ENCODE measurements at places on chromosomes 5 and 9.

DNA sequence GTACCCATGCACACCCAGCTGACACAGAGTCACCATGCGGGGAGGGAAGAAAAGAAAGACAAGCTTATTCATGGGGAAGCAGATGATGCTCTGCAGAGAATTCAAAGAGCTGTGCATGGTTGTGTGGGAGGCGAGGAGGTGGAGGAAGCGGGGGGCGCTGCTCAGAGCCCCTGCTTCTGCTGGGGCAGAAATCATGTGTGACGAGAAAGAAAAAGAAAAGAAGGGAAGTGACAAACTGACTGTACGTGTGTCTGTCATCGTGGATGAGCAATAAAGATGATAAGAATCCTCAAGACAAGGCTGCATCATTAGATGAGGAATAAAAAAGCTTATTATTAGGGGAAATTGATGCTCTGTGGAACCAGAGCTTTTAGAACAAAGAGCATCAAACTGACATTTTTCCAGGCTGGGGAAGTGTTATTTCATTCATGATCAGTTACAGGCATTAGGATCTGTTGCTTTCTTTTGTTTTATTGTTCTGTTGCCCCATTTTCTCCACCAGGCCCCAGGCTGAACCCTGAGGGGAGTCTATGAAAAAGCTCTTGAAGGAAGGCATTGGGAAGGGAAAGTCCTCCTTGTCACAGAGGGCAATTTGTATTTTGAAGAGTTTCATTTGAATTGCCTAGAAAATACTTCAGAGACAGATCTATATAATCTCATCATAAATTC, 20.3 kb upstream of the SH3RF2 start:
- H3K27ac ChIP-seq: no peak overlapping the region
- DNase-seq: no peak
- no peaks in the 10 kb centered on the region for H3K4me1 ChIP-seq
- no peak overlapping the region for H3K4me3 ChIP-seq

DNA sequence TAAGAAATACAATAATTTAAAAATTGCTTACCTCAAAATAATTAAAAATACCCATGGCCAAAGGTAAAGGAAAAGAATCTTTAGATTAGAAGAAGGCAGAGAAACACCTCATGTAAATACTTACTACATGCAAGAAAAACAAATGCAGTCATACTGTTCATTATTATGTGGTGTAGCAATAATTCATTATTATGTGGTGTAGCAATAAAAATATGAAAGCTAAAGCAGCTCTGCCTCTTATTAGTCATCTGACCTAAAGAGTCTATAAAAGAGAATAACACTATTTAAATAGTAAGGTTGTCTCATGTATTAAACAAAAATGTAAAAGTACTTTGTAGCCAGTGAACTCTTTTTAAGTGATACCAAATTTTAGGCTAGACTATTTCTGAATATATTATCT, 6.6 kb downstream of the DTWD2 start:
- DNase-seq: no peak
- H3K27me3 ChIP-seq: no peaks in the 10 kb centered on the region
- H3K4me1 ChIP-seq: no peaks in the 10 kb centered on the region
- no peak overlapping the region for H3K27ac ChIP-seq

GRCh38 chr5:119597728-119598298, 31.5 kb upstream of the FAM170A start:
- no peak overlapping the region for H3K27ac ChIP-seq
- DNase-seq: no peak

DNA sequence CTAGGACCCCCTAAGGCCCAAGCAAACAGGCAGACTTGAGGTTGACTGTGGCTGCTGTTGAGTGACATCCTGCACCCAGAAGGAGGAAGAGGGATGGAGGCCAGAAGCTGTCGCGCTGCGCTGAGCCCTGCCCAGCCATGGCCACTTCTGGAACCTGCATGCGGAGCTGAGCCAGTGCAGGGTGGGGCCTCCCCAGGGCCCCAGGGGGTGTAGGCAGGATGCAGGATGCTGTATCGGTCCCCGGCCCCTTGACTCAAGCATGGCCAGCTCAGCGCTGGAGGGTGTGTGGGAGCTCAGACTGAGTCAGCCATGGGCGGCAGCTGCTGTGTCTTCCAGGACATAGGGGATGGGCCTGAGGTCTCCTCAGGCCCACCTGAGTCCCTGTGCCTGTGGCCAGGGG, 26.9 kb downstream of the GLT6D1 start:
- H3K36me3 ChIP-seq: no peaks in the 10 kb centered on the region
- H3K4me1 ChIP-seq: no peaks in the 10 kb centered on the region
- no peak overlapping the region for H3K27ac ChIP-seq
- no peak overlapping the region for H3K4me3 ChIP-seq
- DNase-seq: no peak

DNA sequence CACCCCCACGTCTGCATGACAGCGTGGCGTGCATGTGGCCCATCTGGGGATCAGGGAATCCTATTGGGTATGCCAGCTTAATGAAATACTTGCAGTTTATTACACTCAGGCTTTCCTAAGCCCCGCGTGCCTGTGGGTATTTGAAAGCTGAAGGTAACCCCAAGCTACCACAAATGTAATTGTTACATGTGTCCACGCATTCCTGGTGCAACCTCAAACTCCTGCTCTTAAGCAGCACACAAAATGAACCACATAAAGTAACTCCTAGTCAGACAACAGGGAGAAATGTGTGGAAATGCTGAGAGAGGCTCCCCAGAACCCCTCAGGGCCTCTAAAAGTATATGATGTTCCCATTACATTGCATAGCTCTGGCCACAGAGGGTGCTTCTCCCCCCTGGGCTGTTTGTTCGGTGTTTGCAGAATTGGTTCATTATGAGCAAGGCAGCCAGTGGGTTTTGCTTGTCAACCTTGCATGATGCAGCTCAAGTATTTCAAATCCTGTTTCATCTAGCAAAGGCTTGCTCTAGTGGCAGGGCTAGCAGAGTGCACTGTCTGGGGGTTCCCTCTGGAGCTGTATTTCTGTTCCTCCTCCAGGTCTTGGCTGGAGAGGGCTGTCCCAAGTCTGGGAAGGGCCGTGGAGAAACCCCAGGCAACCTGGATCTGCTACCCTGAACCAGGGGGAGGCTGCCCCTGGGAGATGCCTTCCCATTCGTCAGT, 1.8 kb upstream of the DCANP1 start:
- H3K4me1 ChIP-seq: no peaks in the 10 kb centered on the region
- H3K27ac ChIP-seq: no peak overlapping the region

DNA sequence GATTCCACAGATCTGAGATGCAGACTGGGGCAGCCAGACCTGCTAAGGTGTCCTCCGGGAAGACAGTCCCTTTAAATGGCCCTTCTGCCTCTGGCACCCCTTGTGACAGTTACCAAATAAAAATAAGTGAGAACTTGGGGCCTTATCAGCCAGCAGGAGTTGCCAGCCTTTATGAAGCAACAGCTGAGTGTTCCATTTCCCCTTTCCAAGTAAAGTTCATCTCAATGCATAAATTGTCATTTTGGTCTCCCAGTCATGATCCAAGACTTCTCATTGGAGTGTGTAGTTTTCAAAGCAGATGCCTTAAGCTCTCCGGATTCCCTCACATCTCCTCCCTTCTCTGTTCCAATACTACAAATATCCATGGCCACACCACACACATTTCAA, 4.1 kb downstream of the PTCH1 start:
- H3K27me3 ChIP-seq: no peaks in the 10 kb centered on the region
- no peak overlapping the region for H3K27ac ChIP-seq
- DNase-seq: no peak
- H3K36me3 ChIP-seq: no peaks in the 10 kb centered on the region
- peaks cover 18% of the 10 kb centered on the region for H3K4me1 ChIP-seq
- no peak overlapping the region for H3K4me3 ChIP-seq

GRCh38 chr5:68382640-68383039, 167.1 kb downstream of the PIK3R1 start:
- no peaks in the 10 kb centered on the region for H3K36me3 ChIP-seq
- DNase-seq: no peak
- H3K27me3 ChIP-seq: no peaks in the 10 kb centered on the region
- H3K27ac ChIP-seq: no peak overlapping the region
- no peak overlapping the region for H3K4me3 ChIP-seq

DNA sequence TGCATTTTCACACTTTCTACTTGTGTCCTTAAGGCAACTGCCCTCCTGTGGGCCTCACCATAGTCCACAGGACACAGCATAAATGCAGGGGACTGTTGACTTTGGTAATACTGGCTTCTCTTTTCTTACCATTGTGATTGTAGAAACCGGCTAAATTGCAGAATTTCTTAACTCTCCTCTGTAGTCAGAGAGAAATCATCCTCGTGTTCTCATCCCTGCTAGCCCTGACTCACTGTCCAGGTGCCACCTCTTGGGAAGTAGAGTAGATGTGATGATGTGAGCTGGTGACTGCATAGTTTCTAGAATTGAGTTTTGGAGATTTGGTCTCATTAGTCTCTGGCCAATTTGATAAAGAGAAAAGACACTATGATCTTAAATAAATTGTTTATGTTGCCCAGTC, 5.5 kb downstream of the PHF24 start:
- no peak overlapping the region for H3K4me3 ChIP-seq
- no peak for DNase-seq
- no peaks in the 10 kb centered on the region for H3K4me1 ChIP-seq

- no peak overlapping the region for H3K27ac ChIP-seq
- H3K4me3 ChIP-seq: no peak overlapping the region
- H3K27me3 ChIP-seq: no peaks in the 10 kb centered on the region
- DNase-seq: no peak
These were observed 116.0 kb downstream of the AUH start for GRCh38 chr9:91245431-91246313.

- peak overlapping the region; percentile 59 for H3K27ac ChIP-seq
- H3K4me3 ChIP-seq: no peak overlapping the region
- DNase-seq: peak; percentile 82
- peaks cover 11% of the 10 kb centered on the region for H3K4me1 ChIP-seq
- H3K36me3 ChIP-seq: no peaks in the 10 kb centered on the region
These were observed 122.5 kb downstream of the COL23A1 start for GRCh38 chr5:178467568-178468195.

DNA sequence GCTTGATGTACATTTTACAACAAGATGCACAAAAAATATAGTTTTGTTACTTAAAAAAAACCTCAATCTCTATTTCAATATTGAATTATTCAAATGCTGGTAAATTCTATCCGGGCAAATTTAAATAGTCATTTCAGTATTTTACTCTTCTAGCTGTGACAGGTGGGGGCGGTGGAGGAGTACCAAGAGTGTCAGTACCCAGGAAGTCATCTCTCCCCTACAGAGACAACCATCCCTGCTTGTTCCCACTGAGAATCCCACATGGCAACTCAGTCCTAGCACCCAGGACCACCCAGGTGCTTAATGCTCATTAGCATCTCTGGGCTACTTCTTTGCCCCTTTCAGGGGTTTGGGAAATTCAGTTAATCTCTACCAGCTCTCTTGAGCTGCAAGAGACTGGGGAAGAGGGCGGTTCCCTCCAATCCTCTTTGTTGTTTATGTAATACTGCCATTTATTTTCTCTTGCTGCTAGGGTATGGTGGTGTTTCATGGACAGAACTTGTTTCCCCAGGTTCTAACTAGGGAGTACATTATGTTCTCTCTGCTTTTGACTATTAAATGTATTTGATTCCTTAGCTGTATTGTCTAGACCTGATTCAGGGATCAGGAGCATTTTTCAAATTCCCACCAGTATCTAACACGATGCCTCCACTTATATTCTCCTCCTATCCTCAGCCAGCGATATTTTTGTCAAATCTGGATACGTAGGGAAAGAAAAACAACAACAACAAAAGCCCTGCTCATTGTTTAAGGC, 122.5 kb downstream of the CDH18 start:
- DNase-seq: no peak
- H3K27me3 ChIP-seq: no peaks in the 10 kb centered on the region
- H3K4me3 ChIP-seq: no peak overlapping the region
- no peaks in the 10 kb centered on the region for H3K36me3 ChIP-seq

DNA sequence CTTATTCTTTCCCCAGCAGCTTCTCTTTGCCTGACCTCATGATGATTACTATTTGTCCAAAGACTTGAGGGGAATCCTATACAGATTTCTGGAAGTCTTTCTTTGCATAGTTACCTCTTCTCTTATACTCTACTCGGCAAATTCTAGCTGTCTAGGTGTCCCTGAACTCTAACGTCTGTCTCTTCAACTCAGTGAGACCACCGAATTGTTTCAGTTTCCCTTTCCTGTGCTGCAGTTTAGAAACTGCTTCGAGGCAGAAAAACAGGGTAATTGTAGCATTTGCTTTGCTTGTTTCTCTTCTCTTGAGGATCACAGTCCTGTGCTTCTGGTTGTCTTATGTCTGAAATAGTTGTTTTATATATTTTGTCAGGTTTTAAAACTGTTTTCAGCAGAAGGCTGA, 14.8 kb downstream of the LVRN start:
- no peak for DNase-seq
- H3K36me3 ChIP-seq: no peaks in the 10 kb centered on the region
- H3K27me3 ChIP-seq: no peaks in the 10 kb centered on the region

DNA sequence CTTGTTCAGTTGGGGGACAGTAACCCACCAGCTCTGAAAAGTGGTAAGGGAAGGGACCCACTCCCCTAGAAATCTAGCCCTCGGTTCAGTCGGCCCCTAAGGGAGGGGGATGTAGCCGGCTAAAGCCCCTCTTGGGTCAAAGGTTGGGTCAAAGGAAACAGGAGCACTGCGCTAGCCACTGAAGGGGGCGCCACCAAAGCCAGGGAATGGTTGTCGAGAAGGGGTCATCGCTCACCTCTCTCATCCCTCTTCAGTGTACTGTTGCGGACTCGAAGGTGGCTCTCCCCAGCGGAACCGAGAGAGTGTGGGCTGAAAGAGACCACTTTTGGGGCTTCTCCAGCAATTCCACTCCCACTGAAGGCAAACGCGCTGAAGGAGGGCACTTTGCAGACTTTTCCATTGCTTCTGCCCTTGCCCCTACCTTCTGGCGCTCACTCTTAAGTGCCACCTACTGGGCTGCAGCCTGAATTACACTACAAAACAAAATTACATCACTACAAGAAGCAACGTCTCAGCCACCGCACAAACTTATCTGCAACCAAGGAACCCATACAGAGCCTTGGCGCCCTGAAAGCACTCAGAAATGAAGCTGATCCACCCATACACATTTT, 396.9 kb downstream of the PDE4D start:
- no peak overlapping the region for H3K27ac ChIP-seq
- no peaks in the 10 kb centered on the region for H3K4me1 ChIP-seq
- no peaks in the 10 kb centered on the region for H3K36me3 ChIP-seq
- no peak overlapping the region for H3K4me3 ChIP-seq
- DNase-seq: no peak

- no peaks in the 10 kb centered on the region for H3K36me3 ChIP-seq
- no peaks in the 10 kb centered on the region for H3K27me3 ChIP-seq
- H3K27ac ChIP-seq: no peak overlapping the region
- no peak for DNase-seq
These were observed 1072.4 kb upstream of the CDH6 start for GRCh38 chr5:30121043-30121442.

GRCh38 chr5:16457451-16457850, 8.1 kb downstream of the ZNF622 start:
- H3K4me1 ChIP-seq: no peaks in the 10 kb centered on the region
- no peaks in the 10 kb centered on the region for H3K27me3 ChIP-seq
- H3K27ac ChIP-seq: no peak overlapping the region
- no peak overlapping the region for H3K4me3 ChIP-seq
- peaks cover 61% of the 10 kb centered on the region for H3K36me3 ChIP-seq

GRCh38 chr5:50889790-50890189, 223.4 kb downstream of the PARP8 start:
- H3K4me3 ChIP-seq: no peak overlapping the region
- H3K36me3 ChIP-seq: no peaks in the 10 kb centered on the region
- H3K27me3 ChIP-seq: no peaks in the 10 kb centered on the region
- no peaks in the 10 kb centered on the region for H3K4me1 ChIP-seq
- no peak overlapping the region for H3K27ac ChIP-seq
- DNase-seq: no peak
